ENCODE measurements at places on chromosomes 6 and 20.

GRCh38 chr6:109349419-109349987 lies 32.8 kb downstream of the CD164 start:
- no peak for DNase-seq

GRCh38 chr20:36435592-36436541 lies 105.5 kb upstream of the MYL9 start:
- peak; percentile 95 for DNase-seq

DNA sequence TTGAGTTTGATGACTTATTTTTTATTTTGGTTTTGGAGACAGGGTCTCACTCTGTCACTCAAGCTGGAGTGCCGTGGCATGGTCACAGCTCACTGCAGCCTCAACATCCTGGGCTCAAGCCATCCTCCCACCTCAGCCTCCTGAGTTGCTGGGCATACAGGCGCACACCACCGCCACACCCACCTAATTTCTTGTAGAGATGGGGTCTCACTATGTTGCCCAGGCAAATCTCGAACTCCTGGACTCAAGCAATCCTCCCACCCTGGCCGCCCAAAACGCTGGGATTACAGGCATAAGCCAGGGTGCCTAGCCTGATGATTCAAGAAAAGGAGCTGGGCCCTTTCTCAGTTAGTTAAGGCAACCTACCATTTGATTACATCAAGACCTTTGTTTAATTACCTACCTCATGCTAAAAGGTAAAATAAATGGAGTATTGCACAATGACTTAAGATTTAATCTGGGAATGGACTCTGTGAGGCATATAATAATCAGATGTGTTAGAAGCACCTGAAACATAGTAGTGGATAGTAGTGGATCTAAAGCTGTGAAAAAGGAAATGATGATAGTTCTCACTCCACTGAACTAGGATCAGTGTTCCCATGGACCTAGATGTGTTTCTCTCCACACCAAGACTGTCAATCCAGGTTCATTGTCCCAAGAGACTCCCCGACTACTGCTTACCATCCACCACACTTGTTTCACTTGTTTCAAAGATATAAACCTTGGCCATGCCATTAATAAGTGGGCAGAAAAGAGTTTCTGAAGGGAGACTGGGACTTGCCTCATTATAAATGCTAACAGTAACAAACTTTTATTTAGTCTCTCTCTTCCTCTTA lies 2.1 kb downstream of the TNFRSF21 start:
- no peak for DNase-seq

DNA sequence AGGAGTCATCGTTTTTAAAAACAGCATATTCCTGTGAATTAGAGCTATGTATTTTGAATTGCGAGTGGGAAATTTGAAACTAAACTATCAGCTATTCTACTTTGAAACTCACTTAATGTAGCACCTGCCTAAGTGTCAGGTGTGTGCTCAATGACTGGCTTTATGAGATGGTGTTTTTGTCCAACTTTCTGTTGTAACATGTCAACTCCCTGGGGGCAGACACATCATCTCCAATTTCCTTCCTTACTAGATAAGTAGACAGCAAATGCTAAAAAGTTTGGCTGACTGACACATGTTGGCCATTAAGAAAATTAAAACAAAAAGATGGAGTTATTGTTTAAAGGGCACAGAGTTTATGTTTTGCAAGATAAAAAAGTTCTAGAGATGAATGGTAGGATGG lies 226.9 kb downstream of the TFAP2B start:
- DNase-seq: peak; percentile 59

DNA sequence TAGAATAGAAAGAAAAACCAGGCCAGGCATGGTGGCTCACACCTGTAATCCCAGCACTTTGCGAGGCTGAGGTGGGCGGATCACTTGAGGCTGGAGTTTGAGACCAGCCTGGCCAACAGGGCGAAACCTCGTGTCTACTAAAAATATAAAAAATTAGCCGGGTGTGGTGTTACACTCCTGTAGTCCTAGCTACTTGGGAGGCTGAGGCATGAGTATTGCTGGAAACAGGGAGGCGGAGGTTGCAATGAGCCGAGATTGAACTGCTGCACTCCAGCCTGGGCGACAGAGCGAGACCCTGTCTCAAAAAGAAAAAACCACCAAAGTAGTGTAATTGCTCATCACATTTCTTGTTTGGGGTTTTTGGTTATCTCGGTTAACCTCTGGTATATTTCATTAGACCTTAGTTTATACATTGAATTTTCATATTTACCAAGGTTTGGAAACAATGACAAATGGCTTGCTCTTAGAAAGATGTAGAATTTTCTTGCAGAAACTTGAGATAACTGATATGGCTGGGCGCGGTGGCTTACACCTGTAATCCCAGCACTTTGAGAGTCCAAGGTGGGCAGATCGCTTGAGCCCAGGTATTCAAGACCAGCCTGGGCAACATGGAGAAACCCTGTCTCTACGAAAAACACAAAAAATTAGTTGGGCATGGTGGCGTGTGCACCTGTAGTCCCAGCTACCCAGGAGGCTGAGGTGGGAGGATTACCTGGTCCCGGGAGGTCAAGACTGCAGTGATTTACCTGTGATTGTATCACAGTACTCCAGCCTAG lies 14.2 kb downstream of the ITCH start:
- DNase-seq: no peak

DNA sequence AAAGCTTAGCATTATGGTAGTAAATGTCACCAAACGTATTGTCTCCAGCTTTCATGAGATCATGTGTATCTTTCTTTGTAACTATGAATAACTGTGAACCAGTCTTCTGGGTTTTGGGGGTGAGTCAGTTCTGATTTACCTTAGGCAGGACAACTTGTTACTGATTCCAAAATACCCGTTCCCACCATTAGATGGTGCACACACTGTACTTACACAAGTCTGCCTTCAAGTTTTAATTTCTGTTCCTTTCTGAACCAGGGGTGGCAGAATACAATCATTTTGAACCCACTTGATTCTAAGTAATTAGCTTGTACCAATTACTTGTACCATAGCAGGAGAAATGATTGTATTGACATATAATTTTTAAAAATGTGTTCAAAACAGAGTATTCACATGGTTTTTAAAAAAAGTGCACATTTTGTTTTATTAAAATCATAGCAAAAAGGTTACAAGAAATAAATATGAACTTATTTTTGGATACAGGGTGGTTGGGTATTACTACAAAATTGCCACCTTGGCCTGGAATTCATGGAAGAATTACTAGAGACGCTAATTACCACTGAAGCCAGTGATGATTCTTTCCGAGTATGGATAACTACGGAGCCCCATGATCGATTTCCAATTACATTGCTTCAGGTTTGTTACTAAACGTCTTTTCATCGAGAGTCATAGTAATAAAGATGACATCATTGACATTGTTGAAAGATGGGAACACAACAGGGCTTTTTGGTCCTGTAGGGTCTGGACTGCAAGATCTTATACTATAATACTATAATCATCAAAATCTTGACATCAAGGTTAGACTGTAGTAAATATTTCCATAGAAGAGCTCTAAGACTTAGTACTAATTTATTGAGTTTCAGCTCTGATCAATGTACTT lies 75.2 kb upstream of the GLP1R start:
- peak; percentile 22 for DNase-seq

DNA sequence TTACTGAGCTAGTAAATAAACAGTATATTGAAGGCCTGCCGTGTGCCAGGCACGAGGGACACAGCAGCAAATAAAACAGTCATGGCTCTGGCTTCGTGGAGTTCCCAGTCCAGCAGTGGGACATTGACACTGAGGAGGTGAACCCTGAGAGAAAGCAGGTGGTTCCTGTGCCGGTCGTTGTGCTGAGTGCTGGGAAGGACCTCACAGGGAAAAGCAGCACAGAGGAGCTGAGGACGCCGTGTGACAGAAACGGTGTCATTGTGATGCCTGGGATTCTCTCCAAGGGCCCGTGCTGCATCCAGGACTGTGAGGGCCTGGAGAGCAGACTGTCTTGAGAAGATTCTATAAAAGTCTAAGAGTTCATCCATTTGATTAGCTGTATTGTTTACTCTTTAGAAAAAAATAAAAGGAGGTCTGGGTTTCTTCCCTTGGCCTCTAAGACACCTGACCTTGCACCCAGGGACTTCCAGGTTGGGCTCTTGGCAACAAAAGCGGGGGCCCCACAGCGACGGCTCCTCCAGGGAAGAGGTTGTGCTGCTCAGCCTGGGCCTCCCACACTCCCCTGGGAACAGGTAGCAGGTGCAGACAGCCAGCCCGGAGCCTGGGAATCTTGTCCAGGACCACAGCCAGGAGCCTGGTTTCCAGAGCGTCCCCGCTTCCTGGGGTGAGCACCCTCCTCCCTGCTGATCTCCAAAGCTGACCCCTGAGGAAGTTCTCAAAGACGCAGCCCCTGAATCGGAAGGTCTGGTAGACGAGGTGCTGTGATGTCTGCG lies 251.2 kb upstream of the PMEPA1 start:
- no peak for DNase-seq

DNA sequence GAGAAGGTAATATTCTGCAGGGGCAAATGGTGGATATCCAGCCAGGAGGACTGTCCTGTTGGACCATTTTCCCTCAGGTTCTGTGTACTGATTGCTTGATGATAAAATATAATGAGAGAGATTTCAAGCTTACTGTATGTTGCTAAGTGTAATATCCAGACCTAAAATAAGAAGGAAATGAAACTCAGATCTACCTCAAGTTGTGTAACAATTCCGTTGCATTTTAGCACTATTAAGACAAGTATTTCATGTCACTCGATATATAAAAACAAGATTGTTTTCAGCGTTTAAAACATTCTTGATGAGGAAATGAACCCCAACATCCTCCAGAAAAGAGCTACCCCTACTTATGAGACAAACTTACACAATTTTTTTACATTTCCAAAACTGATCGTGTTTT lies 57.2 kb downstream of the RGS17 start:
- no peak for DNase-seq

DNA sequence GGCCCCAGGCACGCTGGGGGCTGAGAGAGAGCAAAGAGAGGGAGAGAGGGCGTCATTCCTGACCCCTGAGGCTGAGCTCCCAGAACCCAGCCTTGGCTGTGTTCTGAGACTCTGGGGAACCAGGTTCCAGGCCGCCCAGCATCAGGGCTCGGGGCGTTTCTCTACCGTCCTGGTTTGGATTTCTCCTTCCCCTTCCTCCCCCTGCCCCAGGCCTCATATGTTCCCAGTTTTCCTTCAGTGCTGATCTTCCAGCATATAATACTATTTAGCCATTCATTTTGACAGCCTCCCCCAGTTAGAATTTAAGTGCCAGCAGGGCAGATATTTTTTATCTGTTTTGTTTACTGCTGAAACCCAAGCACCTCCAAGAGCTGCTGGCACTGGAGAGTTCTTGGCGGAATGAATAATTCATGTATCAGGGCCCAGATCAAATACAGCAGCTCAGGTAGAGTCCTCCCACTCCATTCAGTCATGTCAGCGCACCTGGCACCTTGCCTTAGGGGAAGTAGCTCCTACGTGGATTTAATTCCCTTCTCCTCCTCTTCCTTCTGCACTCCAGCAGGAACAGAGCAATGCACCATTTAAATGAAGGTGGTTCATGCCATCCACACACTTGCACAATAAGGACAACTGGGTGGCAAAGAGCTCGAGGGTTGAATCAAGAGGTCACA lies 23.4 kb upstream of the FRMD1 start:
- DNase-seq: no peak

All from NCI-H1930 (cell line).